ENCODE measurements at places on chromosomes 3 and 15. TPM values are rescaled to one million over a fixed set of nuclear protein-coding genes. Genes with fewer than 3 reads are reported as not detected.

Gene COL6A5
- not detected for total RNA-seq

Gene GREM1
- 4.5 TPM for total RNA-seq

Gene PYGO1
- total RNA-seq: 29.4 TPM

Gene LRRIQ4
- not detected for total RNA-seq
